ENCODE measurements at places on chromosomes 3 and 15.

GRCh38 chr15:62059816-62060112 lies 483 bp downstream of the VPS13C start:
- no peak for DNase-seq

- DNase-seq, result no peak
These were observed 1043.6 kb downstream of the DIPK2A start for GRCh38 chr3:145015253-145015652.

DNA sequence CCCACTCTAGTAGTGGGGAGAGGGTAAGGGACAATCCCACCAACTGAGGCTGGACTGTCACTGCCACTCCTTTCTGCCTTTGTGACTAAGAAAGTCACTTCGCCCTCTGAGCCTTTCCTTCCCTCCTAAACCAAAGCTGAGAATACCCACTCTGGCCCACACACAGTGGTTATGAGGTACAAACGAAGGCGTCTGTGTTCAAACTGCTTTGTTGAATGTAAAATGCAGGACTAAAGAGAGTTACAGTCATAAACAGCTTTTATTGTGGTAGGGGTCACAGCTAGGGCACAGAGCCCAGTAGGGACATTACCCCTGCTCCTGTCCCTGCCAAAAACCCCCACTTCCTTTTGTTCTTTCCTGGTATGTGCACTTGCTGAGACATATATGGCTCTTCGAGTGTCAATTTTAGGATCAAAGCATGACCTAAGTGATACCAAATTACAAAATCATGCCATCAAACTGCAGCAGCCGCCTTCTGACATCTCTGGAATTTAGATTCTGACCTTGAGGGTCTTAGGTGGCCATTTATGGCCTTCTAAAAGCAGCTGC lies 45.1 kb downstream of the CTDSPL start:
- DNase-seq, result no peak

GRCh38 chr3:43288366-43288765 lies 2.0 kb downstream of the SNRK start:
- DNase-seq, result no peak

GRCh38 chr15:67778968-67779548 lies 46.3 kb upstream of the SKOR1 start:
- DNase-seq, result no peak

- no peak for DNase-seq
These were observed 375 bp downstream of the HEG1 start for GRCh38 chr3:125055331-125055912.

DNA sequence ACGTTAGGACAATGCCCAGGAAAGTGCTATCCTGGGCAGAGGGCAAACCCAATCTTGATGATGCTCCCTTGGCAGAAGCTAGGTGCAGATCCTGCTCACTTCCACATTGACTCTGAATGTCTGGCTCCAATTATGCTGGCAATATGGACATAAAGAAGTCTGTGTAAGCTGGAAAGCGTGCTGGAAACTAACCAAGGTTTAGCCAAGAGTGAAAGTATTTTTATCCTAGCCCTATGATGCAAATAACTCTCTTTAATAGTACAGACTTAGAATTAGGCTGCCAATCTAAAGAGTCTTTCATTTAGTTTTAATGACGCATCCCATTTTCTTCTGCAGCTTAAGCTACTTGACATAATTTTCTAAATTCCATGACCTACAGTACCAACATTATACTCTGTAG lies 571.8 kb downstream of the TUSC7 start:
- DNase-seq, result no peak

- DNase-seq, result no peak
These were observed 21.4 kb downstream of the GRAMD2A start for GRCh38 chr15:72176159-72176558.

DNA sequence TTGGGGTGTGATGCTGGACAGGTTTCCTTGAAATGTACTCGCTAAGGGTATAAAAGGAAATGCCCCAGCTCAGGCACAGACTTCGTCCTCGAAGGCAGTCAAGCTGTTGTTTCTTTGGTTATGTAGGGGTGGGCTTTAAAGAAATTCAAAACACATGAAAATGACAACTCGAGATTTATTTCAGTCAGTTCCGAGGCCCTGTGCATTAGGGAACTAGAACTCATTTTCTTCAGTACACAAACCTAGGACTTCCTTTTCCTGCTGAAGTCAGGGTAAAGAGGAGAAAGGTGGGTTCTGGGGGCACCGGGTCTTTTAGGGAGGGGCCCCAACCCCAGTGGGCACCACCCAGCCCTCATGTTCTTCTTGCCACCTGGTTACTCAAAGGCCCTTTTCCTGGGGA lies 7.7 kb downstream of the CCR9 start:
- no peak for DNase-seq

DNA sequence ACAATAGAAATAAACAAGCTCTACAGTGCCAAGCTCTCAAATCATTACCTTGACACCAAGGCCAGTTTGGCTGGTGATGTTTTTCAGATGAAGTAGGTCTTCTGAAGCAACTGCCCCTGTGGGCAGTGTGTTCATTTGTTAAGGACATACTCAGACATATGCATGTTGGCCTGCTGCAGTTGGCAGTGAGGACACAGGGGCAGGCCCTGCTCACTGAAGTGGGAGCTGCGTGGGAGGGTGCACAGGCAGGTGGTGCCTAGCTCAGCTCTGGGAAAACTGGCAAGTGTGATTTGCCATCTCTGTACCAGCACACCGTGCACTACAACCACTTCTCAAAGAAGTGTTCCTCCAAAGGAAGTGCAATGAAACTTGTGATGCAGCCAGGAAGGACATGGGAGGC lies 28.5 kb upstream of the SNRK start:
- DNase-seq, result no peak
